ENCODE measurements at places on chromosomes 1 and 21.

GRCh38 chr1:10694633-10695627 is 101.5 kb downstream of the CASZ1 start:
- DNase-seq: peak; percentile 79

DNA sequence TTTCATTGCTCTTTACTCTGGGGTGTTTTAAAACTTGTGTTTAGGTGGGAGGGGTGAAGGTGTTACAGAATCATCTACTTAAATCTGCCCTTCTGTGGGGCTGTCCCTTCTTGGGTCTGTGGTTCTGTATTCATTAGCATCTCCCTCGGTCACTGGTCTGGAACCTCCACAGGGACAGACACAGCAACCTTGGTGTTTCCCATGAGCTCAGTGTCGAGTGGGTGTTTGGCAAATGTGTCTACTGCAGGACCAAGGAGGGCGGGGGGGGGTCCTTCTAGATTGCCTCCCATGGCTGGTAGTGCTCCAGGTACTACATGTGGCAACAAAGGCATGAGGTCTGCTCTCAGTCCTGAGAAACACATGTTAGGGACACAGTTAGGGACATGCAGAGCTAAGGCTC is 273.4 kb downstream of the PCP4 start:
- no peak for DNase-seq

GRCh38 chr1:9719978-9720722 is 68.6 kb downstream of the PIK3CD start:
- no peak for DNase-seq

DNA sequence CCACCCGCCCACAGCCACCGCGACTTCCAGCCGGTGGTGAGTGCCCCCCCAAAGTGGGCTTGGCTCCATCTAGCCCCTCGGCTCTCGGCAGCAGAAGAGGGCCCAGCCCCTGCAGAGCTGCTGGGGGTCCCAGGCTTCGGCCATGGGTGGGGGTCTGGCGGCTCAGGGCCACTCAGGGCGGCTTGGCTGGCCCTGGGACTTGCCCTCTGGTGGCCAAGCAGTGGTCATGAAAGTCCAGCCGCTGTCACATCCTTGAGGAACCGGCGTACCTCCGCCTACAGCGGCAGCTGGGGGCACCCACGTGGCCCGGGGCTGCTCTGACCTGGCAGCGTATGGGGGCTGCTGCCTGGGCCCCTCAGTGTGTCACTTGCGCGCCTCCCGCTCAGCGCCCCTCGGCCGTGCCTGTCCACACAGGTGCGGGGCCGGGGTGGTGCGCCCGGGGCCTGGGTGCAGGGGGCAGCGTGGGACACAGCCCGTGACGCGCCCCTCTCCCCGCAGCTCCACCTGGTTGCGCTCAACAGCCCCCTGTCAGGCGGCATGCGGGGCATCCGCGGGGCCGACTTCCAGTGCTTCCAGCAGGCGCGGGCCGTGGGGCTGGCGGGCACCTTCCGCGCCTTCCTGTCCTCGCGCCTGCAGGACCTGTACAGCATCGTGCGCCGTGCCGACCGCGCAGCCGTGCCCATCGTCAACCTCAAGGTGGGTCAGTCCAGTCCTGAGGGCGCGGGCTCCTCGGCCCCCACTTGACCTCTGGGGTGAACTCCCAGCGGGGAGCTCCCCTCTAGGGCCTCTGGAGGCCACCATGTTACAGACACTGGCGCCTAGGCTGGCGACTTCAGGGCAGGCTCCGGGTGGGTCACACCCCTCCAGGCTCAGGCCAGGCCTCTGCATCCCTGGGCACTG is 32.4 kb downstream of the SLC19A1 start:
- DNase-seq: no peak

DNA sequence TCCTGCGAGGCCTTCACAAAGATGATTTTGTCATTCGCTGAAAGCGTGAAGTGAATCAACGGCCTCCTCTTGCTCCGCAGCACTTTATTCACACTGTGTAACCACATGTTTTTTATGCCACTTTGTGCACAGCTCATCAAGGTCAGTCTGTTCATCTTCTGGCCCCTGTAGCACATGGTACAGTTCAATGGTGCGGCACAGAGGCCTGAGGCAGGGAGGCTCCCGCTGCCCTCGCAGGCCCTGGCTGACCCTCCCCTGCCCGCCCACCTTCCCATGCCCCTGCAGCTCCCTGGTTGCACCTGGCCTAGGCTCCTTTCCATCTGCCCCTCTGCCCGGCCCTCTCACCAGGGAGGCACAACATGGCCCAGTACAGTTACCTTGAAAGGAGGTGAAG is 87.5 kb downstream of the CD247 start:
- DNase-seq: no peak

GRCh38 chr1:30759718-30760281 is 2.2 kb upstream of the LAPTM5 start:
- peak; percentile 63 for DNase-seq

DNA sequence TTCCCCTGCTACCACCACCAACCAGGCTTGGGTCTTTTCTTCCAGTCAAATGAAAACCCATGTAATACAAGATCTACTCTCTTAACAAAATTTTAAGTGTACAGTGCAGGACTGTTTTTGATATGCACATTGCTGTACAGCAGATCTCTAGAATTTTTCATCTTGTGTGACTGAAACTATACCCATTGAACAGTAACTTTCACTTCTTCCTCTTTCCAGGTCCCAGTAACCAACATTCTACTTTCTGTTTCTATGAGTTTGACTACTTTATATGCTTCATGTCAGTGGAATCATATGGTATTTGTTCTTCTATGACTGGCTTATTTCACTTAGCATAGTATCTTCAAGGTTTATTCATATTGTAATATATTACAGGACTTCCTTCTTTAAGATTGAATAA is 45.3 kb upstream of the PLPPR4 start:
- no peak for DNase-seq

DNA sequence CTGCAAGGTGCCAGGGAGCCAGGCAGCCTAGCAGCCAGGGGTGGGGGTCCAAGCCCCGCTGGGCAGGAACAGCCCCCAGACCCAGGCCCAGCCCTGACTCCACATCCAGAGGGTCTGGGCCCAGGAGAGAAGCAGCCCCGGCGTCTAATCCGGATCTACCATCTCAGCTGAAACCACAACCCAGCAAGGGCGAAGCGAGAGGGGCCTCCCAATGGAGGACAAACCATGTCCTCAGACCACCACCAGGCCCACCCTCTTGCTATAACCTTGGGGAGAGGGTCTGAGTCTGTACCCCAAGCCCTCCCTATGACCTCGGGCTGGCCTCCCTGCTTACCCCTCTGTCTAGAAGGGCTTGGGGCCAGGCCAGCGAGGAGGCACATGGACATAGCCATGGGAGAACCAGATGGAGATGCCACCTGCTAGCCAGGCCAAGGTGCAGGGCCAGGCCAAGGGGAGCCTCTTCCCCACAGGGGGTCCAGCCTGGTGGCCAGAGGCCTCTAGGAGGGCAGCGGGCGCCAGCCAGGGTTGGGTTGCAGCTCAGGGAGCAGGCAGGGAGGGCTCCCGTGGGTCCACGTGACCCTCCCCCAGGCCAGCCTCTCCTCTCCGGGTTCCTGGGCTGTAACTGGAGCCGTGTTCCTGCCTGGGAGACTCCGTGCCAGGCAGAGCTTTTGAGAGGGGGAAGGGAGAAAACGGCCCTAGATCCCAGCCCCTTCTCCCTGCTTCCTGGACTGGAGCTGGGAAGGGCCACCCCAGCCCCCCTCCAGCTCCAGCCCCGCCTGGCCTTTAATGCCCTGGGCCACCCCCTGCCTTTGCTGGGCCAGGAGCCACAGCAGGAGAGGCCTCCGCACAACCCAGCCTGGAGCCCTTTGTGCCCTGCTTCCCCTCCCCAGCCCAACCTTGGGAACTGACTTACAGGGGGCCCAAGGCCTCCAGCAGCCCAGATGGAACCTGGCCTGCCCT is 2.5 kb downstream of the WNT9A start:
- DNase-seq: no peak

DNA sequence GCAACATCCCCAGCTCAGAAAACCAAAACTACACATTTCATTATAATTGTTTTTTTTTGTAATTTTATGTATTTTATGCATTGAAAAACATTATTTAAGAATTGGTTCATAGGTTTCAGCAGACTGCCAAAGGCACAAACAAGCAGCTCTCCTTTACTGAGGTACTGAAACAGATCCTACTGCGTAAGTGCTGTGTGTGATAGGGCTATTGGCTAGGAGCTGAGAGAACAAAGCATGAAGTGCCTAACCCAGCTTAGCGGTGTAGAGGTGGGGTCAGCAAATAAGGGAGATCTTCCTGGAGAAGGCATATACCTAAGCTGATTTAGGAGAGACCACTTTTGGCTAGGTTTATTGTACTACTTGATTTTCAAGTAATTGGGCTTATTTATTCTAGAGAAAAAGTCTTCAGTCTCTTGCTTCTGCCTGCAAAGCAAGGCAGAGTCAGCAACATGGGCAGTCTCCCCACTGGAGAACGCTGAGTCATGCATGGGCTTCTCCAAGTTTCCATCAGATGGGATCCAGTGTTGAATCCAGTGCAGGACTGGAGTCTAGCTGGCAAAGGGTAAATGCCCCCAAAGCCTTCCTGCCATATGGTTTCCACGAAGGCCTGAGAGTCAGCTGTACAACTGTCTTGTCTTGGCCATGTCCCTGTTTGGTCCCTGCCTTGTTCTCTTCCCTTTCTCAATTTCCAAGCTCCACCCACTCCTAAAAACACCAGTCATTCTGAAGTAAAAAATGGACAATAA is 18.0 kb upstream of the YTHDF2 start:
- DNase-seq: no peak

DNA sequence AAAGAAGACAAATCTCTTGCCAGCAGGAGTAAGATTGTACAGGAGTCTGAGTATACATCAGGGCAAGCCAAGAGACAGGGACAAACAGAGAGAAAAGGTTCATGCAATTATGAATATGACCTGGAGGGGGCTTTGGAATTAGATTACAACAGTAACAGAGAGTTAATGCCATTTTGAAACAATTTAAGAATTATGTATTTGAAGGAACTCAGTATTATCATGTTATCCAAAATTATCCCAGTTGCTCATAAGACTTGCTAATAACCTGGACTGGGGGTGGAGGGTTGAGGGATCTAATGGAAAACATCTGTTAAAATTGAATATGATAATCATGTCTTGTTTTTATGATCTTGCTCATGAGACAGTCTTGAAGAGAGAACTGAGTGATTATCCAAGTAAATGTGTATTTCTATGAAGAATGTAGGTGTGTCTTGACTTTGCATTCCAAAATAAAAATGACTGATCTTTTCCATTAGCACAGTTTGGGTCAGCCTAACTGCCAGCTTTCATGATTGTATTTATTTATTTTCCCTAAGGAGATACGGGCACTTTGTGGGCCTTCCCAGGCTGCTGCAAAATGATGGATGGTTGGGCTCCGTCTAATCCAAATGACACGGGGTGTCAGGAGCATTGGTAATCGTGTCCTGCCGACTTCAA is 117.7 kb downstream of the ERG start:
- DNase-seq: no peak

DNA sequence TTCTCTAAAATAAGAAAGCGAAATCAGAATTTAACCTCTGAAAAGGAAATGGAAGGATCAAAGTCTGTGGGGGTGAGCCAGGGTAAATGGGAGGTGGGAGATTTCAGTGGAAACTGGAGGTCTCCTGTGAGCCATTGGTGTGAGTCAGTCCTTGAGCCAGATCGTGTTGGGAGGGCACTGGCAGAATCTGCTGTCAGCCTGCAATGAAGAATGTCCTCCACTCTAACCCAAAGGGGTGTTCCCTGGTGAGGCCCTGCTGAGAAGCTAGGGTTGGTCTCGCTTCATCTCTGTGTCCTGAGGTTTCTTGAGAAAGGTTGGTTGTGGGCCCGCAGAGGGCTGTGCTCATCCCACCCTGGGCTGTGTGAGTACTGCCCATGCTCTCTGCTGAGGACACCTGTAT is 2.4 kb downstream of the QSOX1 start:
- no peak for DNase-seq

GRCh38 chr1:210690236-210690635 is 361.5 kb downstream of the HHAT start:
- no peak for DNase-seq

GRCh38 chr1:55812281-55812680 is 597.1 kb upstream of the USP24 start:
- no peak for DNase-seq

- DNase-seq: no peak
These were observed 21.2 kb downstream of the ARID1A start for GRCh38 chr1:26717017-26717491.

DNA sequence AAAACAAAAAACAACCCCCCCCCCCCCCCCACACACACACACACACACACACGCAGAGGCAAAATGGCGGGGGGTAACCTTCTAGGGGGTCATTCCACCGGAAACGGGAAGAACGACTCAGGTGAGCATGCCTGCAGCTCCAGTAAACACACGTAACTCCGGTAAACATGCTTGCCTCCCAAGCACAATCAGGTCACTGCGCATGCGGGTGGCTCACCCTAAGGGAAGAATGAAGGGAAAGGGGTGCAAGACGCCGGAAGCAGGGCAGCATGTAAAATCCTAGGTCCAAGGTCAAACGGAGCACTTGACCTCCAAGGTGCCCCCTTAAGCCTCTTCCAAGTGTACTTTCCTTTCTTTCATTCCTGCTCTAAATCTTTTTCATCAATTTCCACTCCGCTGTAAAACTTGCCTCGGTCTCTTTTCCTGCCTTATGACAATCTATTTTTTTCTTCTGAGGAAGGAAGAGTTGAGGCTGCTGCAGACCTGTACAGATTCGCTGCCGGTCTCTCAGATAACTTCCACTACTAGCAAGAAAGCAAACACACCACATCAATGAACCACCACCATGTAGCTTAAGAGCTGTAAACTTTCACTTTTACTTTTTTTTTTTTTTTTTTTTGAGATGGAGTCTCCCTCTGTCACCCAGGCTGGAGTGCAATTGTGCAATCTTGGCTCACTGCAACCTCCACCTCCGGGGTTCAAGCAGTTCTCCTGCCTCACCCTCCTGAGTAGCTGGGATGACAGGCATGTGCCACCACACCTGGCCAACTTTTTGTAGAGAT is 21.0 kb upstream of the CBR3 start:
- peak; percentile 30 for DNase-seq

DNA sequence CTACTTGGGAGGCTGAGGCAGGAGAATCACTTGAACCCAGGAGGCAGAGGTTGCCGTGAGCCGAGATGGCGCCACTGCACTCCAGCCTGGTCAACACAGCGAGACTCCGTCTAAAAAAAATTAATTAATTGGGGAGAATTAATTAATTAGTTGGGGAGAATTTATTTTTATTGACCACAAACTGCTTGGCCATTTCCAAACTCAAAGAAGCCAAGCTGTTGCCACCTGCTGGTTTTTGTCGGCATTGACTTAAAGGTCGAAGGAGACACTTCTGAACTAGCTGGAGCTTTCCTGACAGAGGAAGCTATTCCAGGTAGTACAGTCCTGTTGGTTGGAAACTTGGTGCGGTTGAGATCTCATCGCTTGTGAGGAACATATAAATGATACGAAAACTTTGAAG is 13.1 kb downstream of the MAP1LC3C start:
- DNase-seq: no peak

- DNase-seq: no peak
These were observed 95.5 kb downstream of the TNFSF18 start for GRCh38 chr1:172955161-172955815.

Data from naive thymus-derived CD8-positive, alpha-beta T cell (primary cell).